Activated CD8-positive, alpha-beta memory T cell treated with anti-CD3 and anti-CD28 coated beads for 1 hour (primary cell): ENCODE measurements at places on chromosomes 1 and 21.

GRCh38 chr21:40060083-40060677 is 192.9 kb downstream of the PCP4 start:
- DNase-seq, result no peak

GRCh38 chr1:14538335-14538734 is 60.1 kb upstream of the KAZN start:
- DNase-seq, result no peak

GRCh38 chr1:38576241-38576640 is 283.3 kb downstream of the RRAGC start:
- DNase-seq, result no peak

- DNase-seq, result no peak
These were observed 698.0 kb downstream of the PTPRU start for GRCh38 chr1:29934255-29934772.

- DNase-seq, result no peak
These were observed 390.5 kb upstream of the LYPLAL1 start for GRCh38 chr1:218783131-218783530.

- DNase-seq, result no peak
These were observed 131.8 kb downstream of the ACTL8 start for GRCh38 chr1:17886838-17887441.

DNA sequence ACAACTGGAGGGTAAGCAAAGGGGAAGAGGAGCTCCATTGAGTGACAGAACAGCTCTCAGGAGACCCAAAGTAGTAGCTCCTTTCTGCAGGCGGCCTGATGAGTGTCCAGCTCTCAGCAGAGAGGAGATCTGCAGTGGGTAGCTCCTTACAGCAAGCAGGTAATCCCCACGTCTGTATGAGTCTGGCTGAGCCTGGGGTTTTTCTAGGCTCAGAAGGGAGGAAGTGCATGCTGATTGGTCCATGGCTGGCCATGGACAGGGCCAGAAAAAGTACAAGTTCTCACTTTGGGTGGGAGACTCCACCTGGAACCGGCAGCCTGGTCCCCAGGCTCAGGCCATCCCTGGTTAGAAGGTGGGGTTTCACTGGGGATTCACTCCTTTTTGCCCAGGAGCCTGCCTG is 50.9 kb upstream of the SCYL3 start:
- no peak for DNase-seq

DNA sequence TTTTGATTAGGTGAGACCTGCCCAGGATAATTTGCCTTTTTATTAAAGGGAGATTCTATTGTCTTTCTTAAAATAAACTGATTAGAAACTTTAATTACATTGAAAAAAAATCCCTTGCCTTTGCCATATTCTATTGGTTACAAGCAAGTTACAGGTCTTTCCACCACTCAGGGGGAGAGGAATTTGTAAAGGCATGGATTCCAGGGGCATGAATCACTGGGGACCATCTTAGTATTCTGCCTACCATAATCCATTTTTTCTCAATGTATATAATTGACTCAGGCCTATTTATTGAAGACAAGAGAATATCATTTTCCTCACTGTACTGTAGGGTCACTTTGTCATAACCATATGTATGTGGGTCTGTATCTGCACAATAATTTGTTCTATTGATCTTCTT is 124.3 kb upstream of the PDE4B start:
- no peak for DNase-seq

DNA sequence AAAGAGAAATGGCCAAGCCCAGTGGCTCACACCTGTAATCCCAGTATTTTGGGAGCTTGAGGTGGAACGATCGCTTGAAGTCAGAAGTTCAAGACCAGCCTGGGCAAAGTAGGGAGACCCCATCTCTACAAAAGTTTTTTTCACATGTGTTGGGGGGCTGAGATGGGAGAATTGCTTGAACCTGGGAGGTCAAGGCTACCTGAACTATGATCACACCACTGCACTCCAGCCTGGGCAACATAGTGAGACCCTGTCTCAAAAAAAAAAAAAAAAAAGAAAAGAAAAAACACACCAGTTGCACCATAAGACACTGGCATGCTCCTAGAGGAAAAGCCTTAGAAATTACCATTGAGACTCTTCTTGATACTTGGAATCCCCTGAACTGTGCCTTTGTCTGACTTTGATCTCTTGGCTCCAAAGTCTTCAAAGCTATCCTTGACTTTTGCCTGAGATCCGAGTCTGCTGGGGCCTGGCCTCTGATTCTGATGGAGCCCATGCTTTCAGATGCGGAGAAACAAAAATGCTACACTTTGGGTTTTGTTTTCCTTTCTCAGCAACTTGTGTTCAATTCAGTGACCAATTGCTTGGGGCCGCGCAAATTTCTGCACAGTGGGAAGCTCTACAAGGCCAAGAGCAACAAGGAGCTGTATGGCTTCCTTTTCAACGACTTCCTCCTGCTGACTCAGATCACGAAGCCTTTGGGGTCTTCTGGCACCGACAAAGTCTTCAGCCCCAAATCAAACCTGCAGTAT is 33.7 kb downstream of the ATP5PO start:
- DNase-seq, result no peak

- no peak for DNase-seq
These were observed 10.7 kb downstream of the YBX1 start for GRCh38 chr1:42692911-42693310.

DNA sequence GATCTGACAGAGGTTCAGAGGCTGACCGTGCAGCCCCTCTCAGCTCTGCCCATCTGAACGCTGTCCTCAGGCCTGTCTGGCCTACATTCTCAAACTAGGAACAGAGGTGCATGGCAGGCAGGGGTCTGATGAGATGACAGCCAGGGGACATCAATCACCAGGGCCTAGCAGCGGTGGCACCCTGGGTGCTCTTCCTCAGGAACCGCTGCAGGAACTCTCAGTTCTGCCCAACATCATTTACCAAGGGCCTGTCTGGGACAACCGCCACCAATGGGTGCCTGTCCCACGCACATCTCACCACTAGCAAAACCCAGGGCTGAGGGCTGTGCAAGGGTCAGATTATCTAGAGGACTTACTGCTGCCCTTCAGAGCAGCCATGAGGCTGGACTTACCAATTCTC is 245.7 kb downstream of the TOMM20 start:
- DNase-seq, result no peak

DNA sequence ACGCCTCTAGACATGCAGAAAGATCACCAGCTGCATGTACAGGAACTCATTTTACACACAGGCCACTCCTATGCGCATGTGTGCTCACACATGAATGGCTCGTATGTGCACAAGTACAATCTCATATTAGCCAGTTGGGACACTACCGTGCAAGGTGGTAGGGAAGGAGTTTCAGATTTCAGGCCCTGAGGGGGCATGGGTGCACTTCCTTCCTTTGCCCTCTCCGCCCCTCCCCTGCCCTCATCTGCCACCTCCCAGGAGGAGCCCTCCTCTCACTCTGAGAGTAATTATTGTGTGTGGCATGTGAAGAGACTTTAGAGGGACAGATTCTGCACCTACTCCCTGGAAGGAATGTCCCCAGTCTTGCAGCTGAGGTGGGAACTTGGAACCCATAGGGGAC is 14.8 kb downstream of the EDN2 start:
- DNase-seq, result no peak

- no peak for DNase-seq
These were observed 3.1 kb downstream of the TRAF5 start for GRCh38 chr1:211329764-211330201.

- DNase-seq, result no peak
These were observed 23.7 kb downstream of the CAMK1G start for GRCh38 chr1:209607102-209607794.

DNA sequence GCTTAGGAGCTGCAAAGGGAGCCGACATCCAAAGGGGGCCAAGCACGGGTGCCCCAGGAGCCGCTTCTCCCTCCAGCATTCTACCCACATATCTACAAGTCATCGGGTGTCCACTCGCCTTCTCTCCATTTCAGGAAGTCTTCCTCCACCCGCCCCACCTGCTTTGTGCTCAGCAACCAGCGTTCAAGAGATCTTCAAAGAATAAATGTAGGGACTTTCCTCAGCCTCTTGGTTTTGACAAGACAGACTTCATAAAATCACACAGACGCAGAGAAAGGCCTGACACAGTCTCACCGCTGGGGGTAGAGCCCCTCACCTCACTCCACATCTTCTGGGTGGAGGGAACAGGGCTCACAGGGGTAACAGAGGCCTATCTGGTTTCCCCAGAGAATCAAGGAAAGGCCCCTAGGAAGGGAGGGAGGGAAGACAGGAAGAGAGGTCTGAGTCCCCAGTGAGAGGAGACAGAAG is 49.5 kb downstream of the SSBP3 start:
- DNase-seq, result no peak

GRCh38 chr1:53172426-53173128 is 24.0 kb upstream of the CPT2 start:
- no peak for DNase-seq

GRCh38 chr21:29092102-29092959 is 18.9 kb upstream of the CCT8 start:
- DNase-seq, result no peak

- no peak for DNase-seq
These were observed 44.6 kb downstream of the MAEL start for GRCh38 chr1:167033646-167034045.

DNA sequence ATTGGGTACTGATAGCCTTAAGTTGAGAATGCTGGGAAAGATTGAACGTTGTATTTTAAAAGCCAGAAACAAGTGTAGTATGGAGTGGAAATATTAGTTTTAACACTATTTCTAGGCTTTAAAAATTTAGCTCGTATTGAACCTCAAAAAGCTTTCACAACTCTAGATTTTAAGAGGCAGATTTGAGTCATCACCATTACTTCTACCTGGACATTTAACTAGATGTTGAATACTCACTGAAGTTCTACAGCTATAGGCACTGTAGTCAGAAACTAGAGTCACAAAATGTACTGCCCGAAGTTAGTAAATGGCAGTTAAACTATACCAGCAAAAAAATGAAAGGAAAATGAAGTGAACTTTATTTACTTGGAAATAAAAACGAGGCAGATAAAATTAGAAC is 96.5 kb downstream of the NEK7 start:
- no peak for DNase-seq

- DNase-seq, result no peak
These were observed 9.7 kb downstream of the OR2B11 start for GRCh38 chr1:247448107-247448791.

- DNase-seq, result no peak
These were observed 141.3 kb downstream of the ZZZ3 start for GRCh38 chr1:77541162-77541545.

- DNase-seq, result no peak
These were observed 72.7 kb downstream of the WDR4 start for GRCh38 chr21:42806509-42807140.

DNA sequence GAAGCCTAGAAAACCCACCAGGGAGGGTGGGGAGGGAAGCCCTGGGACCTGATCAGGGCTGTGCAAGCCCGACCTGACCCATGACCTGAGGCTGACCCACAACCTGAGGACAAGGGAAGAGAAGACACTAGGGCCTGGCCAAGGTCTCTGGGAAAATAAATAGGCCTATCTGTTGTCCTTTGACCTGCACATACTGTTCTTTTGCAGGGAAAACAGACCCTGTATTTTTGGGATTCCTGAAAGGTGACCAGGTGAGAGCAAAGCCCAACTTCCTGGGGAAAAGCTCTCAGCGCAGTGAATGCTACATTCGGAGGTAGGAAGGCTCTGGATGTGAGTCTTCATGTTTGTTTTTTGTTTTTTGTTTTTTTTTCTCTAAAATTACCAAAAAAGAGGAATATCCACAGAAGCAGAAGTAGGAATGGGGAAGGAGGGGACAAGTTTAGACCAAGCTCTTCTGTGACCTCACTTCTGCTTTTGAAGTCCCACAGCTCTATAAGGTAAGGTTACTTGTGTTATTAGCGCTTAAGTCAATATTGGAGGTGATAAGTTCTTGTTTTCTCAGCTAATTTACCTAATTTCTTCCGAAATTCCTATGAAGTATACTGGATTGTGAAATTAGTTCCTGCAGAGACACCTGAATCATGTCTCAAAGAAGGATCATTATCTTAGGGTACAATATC is 26.2 kb upstream of the LYST start:
- DNase-seq, result no peak

GRCh38 chr1:154848983-154849382 is 21.1 kb downstream of the KCNN3 start:
- no peak for DNase-seq

DNA sequence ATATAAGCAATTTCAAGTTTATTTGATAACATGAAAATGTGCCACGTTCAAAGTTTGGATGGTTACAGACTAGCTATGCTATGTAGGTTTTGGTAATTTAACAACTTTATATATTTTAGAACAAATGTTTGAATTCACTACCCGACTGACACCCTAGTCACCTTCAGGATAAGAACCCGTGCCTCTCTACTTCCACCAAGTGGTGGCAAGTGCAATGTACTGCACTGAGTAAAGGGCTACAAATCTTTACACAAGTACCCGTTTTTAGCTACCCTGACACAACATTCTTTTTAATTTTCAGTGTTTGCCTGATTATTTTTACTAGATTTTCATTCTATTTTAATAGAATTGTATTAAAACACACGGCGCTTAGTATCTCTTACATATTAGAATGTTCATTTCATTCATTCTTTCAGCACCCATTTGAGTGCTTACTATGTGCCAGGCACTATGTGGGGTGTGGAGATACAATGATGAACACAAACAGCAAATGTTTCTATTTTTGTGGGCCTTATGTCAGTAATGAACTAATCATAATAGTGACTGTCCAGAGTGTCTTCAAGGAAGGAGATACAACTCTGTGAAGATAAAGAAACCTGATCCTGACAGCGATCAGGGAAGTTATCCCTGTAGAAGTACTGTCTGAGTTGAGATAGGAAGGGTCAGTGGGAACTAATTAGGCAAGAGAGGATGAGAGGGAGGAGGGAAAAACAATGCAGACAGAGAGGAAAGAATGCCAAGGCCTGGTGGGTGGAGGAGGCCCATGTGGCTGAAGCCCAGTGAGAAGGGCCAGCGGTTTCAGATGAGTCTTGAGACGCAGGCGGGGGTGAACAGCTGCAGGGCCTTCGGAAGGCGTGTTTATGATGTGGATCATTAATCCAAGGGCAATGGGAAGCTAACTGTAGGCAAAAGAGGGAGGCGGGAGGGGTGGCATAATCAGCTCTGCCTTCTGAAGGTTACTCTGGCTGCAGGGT is 3.8 kb downstream of the LCA5L start:
- no peak for DNase-seq

DNA sequence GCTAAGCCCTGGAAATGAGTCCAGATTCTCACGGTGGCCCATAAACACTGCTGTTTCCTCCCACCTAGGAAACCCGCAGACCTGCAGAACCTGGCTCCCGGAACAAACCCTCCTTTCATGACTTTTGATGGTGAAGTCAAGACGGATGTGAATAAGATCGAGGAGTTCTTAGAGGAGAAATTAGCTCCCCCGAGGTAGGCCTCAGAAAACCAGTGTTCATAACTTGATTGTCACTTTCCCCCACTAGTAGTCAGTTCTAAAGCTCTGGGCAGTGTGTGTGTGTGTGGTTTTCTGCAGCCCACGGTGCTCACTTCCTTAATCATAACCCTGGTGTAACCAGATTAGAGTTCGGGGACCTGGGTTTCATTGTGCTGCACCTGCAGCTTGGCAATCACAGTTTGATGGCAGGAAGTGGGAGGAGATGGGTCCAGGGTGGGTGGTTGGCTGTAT is 39.1 kb downstream of the CLIC6 start:
- no peak for DNase-seq

DNA sequence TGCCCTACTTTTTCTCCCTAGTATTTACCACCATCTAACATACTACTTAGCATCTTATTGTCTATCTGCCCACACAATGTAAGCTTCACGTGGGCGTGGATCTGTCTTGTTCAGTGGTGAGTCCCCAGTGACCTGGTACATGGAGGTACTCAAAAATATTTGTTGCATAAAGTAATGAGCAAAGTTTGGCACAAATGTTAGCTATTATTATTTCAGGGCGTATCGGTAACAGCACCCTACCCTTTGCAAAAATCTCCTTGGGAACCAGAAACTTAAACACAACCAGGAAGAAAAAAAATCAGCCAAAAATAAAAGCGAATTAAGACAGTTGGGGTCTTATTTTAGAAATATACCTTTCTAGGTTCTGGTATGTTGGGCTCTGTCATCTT is 454 bp upstream of the NENF start:
- DNase-seq, result no peak
